ENCODE measurements at places on chromosomes 13 and 19. TPM values are rescaled to one million over a fixed set of nuclear protein-coding genes. Genes with fewer than 3 reads are reported as not detected.

GRCh38 chr19:13102666-13103580, at the start of gene LYL1:
Gene LYL1 (minus strand): TSS chr19:13102858. CDS start chr19:13101171, 1,687 bp downstream.
- peaks cover 11% of the 10 kb centered on the region for H3K36me3 ChIP-seq
- H3K27ac ChIP-seq, result peak within 1 kb of the TSS; percentile 37
- peak; percentile 54 for DNase-seq
- H3K4me3 ChIP-seq, result peak within 1 kb of the TSS; percentile 62
- peaks cover 43% of the 10 kb centered on the region for H3K4me1 ChIP-seq

DNA sequence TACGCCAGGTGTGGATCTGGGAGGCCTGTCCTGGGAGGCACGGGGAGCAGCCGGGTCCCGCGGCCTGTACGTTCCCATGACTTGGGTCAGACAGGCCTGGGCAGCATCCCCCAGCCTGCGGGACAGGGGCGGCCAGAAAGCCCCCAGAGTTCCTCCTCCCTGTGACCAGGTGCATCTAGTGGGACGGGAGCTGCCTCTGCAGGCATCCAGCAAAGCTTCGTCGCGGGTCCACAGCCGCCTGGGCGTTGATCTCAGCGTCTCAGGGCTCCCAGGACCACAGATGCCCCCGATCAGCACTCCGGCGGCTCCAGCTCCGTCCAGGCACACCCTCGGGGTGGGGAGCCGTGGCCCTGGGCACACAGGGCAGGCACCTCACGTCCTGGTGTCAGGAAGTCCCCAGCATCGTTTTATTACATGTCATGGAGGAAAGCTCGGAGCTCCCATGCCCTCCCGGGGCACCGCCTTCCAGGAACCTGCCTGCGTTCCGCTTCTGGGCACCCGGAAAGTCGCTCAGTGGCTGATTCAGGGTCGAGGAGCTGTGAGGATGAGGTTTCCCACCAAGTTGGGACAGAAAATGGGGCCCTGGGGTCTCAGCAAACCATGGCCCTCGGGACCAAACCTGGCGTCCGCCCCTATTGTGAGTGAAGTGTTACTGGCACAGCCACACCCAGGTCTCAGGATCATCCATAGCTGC, 1.5 kb upstream of the GZMM start:
- H3K4me1 ChIP-seq, result peaks cover 20% of the 10 kb centered on the region
- no peak overlapping the region for H3K4me3 ChIP-seq
- H3K27me3 ChIP-seq, result no peaks in the 10 kb centered on the region
- DNase-seq, result no peak
- H3K36me3 ChIP-seq, result peaks cover 7% of the 10 kb centered on the region

DNA sequence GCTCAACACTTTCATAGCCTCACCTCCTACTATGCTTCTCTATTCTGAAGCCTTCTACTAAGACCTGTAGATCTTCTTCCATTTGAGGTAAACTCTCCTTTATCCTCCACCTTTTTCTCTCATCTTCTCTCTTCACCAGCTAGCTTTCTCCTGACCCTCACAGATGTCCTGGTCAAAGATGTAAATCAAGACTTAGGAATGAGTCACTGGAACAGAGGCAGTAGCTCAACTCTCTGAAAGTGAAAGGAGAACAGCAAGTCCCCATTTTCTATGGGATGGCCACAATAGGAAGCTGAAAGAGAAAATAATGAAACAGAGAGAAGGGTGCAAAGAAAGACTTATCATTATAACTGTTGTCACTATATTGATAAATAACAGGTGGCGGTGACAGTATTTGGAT, 86.1 kb upstream of the DOCK9 start:
- no peaks in the 10 kb centered on the region for H3K27me3 ChIP-seq
- DNase-seq, result no peak
- peaks cover 75% of the 10 kb centered on the region for H3K4me1 ChIP-seq
- peaks cover 17% of the 10 kb centered on the region for H3K36me3 ChIP-seq
- no peak overlapping the region for H3K4me3 ChIP-seq

- no peaks in the 10 kb centered on the region for H3K27me3 ChIP-seq
- H3K4me1 ChIP-seq, result no peaks in the 10 kb centered on the region
- DNase-seq, result no peak
- no peaks in the 10 kb centered on the region for H3K36me3 ChIP-seq
- H3K27ac ChIP-seq, result no peak overlapping the region
- no peak overlapping the region for H3K4me3 ChIP-seq
Observed at GRCh38 chr13:90995614-90996013, 351.9 kb upstream of the MIR17HG start.

GRCh38 chr13:78601874-78602560, 1.3 kb downstream of the POU4F1 start:
- no peaks in the 10 kb centered on the region for H3K36me3 ChIP-seq
- peak overlapping the region; percentile 67 for H3K4me3 ChIP-seq
- DNase-seq, result peak; percentile 27
- peaks cover 82% of the 10 kb centered on the region for H3K27me3 ChIP-seq
- H3K27ac ChIP-seq, result no peak overlapping the region
- peaks cover 33% of the 10 kb centered on the region for H3K4me1 ChIP-seq

The TRAPPC2B gene
- total RNA-seq, result 6.1 TPM

Data from activated CD4-positive, alpha-beta T cell treated with anti-CD3 and anti-CD28 coated beads for 36 hours (primary cell).